Activated CD4-positive, alpha-beta T cell treated with anti-CD3 and anti-CD28 coated beads, Interleukin-2, amount 10 ng/mL, durations not matched to agents 7 days and 5 days (primary cell): ENCODE measurements at places on chromosomes 1 and 21. TPM values are rescaled to one million over a fixed set of nuclear protein-coding genes. Genes with fewer than 3 reads are reported as not detected.

DNA sequence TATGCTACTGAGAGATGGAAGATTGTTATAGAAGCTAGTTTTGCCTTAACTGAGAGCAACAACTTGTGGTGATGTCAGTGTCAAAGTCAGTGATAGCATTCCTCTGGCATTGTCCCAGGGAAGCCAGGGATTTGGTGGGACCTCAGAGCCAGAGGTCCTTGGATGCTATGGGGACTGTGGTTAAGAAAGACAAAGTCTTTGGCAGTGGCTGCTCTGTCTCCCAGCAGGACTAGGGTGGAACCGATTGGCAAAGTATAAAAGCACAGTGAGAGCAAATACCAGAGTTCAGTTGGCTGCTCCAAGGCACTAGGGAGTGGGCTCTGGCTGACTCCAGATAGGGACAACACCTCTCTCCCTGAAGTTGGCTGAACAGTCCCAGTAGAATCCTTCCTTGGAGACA is 104.8 kb downstream of the GDAP2 start:
- DNase-seq: no peak

- no peak for DNase-seq
These were observed 10.9 kb upstream of the SAMD11 start for GRCh38 chr1:912740-913301.

DNA sequence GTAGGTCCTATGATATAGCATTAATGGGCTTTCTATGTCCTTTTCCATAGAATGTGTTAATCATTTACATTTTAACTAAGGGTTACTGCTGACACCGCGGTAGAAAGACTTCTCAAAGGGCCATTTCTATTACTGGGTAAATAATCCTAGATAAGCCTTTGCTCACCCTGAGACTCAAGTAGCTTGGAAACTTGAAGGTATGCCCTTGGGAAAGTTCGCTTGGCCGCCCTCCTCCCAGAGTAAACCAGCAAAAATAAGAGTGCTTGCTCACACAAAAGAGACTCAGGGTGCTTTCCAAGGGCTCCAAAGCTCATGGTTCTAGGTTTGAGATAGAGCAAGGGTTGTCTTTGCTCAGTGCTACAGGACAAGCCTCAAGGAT is 85.8 kb upstream of the TMPRSS2 start:
- DNase-seq: no peak

GRCh38 chr1:68916221-68916902 is 419.5 kb upstream of the DEPDC1 start:
- no peak for DNase-seq

DNA sequence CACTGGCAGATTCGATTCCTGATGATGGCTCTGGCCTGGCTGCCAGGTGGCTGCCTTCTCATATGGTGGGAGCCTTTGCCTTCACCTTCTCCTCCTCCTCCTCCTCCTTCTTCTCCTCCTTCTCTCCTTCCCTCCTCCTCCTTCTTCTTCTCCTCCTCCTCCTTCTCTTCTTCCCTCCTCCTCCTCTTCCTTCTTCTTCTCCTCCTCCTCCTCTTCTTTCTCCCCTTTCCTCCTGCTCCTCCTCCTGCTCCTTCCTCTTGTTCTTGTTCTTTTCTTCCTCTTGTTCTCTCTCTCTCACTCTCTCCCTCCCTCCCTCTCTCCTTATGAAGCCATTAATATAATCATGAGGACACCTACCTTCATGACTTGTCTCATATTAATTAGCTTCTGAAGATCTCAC is 278.7 kb downstream of the CAMTA1 start:
- no peak for DNase-seq

DNA sequence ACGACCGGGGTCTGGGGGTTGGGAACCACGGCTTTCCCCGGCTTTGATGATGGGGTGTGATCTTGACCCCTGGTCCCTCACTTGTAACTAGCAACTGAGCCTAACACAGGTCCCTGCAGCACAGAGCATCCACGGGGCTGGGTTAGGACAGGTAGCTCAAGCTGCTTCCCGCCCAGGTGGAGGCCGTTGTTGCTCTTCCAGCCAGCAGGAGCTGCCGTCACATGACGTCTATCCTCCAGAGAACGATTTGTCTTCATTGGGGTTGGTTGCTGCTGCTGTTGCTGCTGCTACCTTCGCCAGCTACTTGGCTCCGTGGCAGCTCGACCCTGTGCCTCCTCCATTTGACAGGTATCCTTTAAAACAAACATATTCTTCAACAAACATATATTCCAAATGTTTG is 74.3 kb upstream of the ADAR start:
- no peak for DNase-seq

DNA sequence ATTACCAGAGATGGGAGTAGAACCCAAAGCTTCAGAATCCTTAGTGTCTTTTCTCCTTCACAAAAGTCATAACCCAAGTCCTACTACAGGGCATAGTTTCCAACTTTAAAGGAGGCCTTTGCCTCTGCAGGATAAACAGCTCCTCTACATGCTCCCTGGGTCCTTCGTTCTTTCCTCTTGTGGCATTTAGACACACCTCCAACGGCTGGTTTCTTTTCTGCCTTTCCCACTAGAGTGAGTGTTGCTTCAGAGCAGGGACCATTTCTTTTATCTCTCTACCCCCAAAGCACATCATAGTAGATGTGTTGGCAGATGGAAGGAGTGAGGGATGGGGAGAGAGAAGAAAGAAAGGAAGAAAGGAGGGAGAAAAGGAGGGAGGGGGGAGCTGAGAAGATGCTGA is 144.7 kb upstream of the SPATA6 start:
- DNase-seq: no peak

DNA sequence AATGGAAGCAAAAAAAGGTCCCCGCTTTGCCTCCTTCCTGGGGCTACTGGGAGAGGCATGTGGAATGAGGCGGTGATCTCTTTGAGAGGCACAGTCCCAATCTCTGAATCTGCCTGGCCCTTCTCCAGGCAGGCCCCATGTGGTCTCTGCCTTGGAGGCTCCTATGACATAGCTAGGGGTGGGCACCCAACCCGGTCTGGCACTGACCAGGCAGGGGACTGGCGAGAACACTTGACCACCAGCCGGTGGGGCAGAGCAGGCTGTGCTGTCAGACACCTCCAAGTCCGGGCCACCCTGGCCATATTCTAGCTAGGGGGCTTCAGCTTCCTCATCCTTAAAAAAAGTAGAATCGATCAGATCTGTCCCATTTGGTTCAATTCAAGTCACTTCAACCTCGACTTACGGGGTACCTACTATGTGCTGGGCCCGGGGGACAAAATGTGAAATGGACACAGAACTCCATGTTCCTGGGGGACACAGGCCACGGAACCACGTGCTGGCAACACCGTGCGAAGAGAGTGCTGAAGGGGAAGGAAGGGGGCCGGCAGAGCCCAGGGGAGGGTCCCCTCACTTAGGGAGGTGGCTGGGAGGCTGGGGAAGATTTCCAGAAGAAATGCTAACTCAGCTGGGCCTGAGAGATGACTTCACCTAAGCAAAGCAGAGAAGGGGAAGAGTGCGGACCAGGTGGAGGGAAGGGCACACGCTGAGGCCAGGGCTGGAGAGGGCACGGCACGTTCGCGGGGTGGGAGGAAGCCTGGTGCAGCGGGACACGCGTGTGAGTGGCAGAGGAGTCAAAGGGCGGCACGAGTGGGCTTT is 33.3 kb downstream of the HSPG2 start:
- no peak for DNase-seq

- DNase-seq: no peak
These were observed 69.2 kb upstream of the GJA8 start for GRCh38 chr1:147833231-147833860.

- DNase-seq: no peak
These were observed 117.2 kb downstream of the HHAT start for GRCh38 chr1:210445931-210446330.

Gene C1orf141
- total RNA-seq: not detected

DNA sequence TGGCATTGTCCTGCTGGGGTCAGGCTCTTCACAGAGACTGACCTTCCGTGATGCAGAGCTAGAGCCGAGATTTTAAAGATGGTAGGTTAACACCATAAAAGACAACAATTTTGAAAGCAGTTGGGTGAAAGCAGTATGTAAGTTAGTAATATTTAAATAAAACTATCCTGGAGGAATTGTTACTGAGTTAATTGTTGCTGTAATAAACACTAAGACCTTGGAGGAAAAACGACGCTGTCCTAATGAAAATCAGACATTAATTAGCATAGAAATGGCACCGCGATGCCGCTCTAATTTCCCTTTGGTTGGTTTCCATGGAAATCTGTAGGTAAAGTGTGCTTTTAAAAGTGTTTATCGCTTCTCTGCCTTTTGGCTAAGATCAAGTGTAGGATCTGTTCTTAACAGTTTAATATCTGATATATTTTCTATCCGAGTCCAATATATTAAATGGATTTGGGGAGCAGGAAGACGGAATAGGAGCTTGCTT is 745 bp upstream of the ANP32E start:
- DNase-seq: no peak

Gene LYPLA2
- 75.9 TPM for total RNA-seq
